Activated naive CD4-positive, alpha-beta T cell (primary cell): ENCODE measurements at places on chromosomes 12 and 14.

GRCh38 chr14:90062127-90062794 lies 467 bp downstream of the KCNK13 start:
- no peak for DNase-seq

DNA sequence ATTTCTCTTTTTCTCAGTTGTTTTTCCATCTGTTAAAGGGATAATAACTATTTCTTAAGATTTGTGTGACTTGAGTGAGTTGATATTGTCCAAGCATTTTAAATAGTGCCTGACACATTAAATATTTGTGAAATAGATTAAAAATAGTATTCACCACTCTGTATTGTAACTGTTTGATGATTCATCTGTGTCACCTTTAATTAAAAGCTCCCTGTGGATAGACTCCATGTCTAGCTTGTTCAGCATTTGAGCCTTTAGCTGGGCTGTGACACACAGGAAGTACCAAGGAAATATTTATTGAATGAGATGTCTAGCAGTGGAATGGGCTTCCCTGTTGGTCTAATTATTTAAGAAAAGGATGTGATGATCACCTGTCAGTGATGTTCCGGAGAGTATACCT lies 1.8 kb upstream of the GLIPR1L2 start:
- no peak for DNase-seq

DNA sequence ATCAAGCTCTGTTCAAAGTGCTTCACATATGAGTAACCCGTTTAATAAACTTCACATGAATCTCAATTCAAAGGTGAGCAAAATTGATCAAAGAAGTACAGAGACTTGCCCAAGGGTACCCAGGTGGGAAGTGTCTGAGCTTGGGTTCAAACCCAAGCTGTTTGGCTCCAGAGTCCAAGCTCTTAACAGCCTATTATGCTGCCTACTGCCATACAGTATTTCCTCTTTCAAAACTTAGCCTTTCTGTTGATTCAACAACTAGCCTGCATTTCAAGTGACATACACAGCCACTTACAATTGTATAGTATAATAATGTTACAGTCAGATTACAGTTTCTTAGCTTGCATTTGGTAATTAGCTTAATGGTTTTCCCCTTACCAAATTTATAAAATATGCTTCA lies 29.7 kb downstream of the FRMD6 start:
- no peak for DNase-seq

DNA sequence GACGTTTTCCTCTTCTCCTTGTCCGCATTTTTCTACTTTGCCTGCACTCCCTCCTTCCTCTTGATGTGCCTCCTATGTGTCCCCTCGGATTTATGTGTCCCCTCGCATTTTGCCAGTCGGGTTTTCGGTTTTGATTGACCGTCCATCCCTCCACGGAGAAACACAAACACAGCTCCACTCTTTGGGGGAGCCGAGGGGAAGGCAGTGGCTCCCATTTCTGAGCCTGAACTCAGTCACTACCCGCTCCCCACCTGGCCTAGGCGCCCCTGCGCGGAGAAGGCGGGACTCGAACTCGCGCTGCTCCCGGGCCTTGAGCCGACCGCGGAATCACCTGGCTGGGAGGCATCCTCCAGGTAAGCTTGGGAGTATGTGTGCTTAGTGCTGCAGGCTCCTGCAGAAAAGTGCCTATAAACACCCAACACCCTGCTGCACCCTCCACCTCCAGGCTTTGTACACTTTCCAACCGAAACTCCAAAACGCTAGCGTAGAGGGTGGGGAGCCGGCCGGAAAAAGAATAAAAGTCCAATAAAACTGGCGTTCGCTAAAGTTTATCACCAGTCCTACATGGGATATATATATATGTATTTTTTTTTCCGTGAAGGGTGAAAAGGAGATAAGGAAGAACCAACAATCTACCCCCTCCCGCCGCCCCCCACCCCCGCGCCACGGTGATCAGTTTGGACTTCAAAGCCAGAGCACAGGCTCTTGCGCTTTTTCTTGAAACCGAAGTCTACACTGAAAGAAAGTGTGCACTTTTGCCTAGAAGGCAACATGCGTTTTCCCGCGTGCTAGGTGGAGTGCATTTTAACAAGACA lies 3.3 kb upstream of the CCND2 start:
- DNase-seq: no peak

GRCh38 chr12:113103756-113104450 lies 31.7 kb downstream of the RASAL1 start:
- DNase-seq: no peak

GRCh38 chr14:69044965-69045555 lies 66.0 kb upstream of the ACTN1 start:
- DNase-seq: no peak

DNA sequence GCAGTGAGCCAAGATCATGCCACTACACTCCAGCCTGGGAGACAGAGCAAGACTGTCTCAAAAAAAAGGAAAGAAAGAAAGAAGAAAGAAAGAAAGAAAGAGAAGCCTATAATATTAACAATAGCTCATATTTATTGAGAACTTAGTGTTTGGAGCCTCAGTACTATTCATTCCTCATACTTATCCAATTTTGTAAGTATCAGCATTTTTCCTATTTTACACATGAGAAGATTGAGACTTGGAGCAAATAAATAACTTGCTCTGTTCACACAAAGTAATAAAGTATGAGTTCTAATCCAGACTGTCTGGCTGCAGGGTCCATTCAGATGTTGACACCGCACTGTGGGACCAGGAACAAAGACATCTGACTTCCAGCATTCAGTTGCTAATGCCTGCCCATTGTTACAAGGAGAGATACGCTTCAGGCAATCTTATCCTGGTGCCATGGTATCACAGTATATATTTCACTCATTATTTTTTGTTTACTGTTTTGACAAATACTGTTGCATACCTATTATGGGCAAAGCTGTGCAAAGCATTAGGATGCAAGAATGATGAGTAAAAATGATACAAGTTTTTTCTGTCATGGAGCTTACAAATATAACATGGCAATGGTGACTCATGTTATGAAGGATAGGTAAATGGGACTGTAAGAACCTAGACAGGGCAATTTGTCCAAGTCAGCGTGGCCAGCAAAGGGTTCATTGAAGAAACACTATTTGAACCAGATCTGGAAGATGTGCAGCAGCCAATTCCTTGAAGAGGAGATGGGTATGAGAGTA lies 21.4 kb upstream of the TMTC2 start:
- DNase-seq: no peak

- DNase-seq: no peak
These were observed 25.8 kb downstream of the TRIP11 start for GRCh38 chr14:92014040-92014439.

GRCh38 chr12:66647034-66647691 lies 31.7 kb downstream of the GRIP1 start:
- DNase-seq: no peak

DNA sequence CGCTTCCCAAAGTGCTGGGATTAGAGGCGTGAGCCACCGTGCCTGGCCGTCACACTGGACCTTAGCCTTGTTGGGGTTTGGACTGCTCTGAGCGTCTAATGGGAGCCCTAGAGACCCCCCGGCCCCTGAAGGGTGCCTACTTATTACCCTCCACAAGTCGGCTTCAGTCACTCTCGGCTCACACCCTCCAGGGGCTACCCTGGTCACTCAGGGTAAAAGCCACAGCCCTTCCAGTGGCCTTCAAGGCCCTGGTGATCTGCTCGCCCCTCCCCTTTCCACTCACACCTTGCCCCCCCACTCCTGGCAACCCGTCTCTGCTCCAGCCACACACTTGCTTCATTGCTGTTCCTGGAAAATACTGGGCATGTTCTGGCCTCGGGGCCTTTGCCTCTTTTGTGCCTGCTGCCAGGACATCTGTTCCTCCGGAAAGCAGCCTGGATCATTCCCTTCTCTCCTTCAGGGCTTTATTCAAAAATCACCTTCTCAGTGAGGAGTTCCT lies 3.6 kb upstream of the MORN3 start:
- DNase-seq: no peak

DNA sequence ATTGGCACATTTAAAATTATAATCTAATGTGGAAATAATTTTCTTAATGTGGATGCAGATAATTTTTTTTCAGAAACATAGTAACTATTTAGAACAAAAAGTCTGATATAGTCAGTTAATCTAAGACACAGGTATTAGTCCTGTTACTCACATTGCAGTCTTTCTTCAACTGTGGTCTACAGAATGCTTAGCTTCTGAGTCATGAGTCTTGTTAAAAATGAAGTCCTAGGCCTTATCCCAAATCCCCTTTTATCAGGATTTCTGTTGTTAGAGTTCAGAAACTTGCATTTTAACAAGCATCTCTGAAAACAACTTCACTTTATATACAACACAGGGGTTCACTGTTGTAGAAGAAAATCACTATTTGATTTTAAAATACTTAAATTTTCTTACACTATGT lies 112.2 kb downstream of the SLC16A7 start:
- no peak for DNase-seq

DNA sequence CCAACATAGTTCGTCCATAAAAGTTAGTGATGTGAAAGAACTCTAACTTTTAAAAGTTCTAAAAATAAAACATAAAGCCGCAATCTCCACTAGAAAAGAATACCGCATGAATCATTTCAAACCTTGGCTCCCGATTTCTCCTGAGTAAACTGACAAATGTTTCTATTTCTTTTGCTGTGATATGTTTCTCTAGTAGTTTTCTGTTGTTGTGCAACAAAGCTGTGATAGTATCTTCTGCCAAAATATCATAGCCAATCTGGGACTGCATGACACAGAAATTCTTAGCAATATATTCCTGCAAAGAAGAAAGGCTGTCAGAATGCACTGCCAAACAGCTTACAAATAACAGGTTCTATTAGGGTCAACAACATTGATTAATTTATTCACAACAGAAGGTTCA lies 174.0 kb downstream of the ITPR2 start:
- DNase-seq: no peak

DNA sequence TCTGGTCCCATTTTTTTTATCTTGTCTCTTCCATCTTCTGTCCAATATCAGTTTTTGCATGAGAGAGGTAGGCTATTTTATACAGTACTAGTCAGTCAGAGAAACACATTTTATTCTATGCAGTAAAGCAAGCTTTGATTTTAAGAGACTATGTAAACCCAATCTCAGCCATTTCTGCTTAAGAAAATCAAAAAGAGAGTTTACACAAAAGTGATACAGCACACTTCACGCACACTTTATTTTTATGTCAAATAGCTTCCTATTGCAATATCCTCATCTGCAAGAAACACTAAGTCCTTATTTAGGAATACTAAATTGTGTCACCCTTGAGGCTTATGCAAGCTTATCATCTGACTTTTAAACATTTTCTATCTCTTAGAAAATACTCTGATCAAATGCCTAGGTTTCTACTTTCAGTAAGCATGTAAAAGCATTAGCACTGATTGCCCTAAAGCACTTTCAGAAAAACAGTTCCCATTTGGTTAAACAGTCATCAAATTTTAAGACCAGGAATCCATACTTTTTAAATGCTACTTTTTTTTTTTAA lies 78.3 kb downstream of the MED13L start:
- DNase-seq: no peak

GRCh38 chr12:97609957-97610356 lies 147.4 kb downstream of the RMST start:
- no peak for DNase-seq

DNA sequence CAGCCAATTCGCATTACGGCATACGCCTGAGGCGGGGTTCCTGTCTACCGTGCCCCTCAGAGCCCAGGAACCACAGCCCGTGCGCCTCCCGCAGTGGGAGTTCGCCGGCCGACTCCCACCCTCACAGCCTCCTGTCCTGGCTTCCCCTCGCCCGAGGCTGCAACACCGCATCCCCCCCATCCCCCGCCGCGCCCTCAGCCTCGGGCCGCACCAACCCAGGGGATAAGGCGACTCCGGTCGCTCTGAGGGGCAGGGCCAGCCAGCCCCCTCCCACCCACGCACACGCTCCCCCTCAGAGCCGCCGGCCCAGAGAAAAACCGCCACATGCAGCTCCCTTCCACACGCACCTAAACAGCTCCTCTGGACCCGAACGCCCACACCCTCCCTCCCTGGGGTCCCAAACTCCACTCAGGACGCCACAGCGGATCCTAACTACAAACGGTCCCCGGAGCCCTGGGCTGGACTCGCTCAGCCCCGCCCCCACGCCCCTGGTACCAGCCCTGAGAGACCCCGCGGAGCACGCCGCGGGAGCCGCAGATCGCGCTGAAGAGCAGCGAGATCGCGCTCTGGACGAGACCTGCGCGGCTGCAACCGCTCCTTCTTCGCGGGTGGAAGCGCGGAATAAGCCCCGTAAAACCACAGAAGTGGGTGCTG lies at the start of gene C14orf39:
TSS of gene C14orf39 (minus strand) at position 466 of the 654 bp plus-strand sequence. CDS start 985 bp downstream, outside the sequence.
- DNase-seq: no peak

DNA sequence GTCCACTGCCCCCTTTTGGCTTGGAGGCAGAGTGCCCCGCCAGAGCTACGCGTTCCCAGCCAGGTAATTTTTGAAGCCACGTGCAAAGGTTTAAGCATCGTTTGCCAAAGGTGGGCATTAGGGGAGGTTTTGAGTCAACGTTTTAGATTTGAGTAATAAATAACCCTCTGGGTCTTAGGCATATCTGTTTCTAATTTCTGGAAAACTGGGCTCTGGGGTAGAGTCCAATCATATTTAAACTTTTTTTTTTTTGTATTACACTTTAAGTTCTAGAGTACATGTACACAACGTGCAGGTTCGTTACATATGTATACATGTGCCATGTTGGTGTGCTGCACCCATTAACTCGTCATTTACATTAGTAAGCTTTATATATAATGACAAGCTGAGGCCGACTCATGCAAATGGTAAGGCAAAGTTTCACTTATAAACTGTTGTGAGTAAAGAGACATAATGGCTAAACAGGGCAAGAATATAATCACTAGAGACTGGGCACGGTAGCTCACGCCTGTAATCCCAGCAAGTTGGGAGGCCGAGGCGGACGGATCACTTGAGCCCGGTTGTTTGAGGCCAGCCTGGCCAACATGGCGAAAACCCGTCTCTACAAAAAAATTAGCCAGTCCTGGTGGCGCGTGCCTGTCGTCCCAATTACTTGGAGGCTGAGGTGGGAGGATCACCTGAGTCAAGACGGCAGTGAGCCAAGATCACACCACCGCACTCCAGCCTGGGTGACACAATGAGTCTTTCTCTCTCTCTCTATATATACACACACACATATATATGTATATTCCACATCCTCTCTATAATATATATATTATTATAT lies 491 bp upstream of the NR2C1 start:
- DNase-seq: no peak

GRCh38 chr14:64266239-64266638 lies 27.9 kb downstream of the ESR2 start:
- DNase-seq: no peak
